ENCODE measurements at places on chromosomes 2 and 18.

DNA sequence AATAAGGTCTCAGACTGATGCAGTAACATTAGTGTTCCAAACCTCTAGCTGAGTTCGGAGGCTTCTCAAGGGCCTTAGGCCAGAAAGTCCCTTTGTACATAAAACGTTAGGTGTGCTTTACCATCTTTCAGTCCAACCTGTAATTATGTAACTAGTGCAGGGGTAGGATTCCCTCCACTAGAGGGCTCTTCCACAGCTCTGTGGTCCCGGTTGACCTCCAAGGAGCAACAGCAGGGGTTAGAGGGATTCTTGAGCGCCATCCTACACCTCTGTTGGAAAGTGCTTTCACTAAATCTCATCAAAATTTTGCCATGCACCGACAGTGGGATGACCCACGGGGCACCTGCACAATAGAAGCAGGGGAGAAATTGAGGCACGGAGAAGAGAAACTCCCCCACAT lies 155.8 kb upstream of the LRP1B start:
- DNase-seq, result peak; percentile 20

- no peak for DNase-seq
Observed at GRCh38 chr2:134502104-134502503, 216.7 kb downstream of the TMEM163 start.

DNA sequence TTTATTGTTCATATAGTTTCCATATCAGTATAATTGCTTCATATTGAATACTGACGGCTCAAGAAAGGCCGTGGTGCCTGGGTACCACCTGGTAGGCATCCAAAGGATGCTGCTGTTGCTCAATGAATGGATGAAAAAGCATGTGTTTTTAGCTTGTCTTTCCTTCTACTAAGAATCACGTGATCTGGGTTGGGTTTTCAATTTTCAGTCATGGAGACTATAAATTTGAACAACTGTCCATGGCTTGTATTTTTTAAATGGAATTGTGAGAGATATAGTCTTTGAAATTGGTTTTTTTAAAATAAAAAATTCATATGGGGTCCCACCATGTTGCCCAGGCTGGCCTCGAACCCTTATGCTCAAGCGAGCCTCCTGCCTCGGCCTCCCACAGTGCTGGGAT lies 25.3 kb downstream of the EMILIN2 start:
- DNase-seq, result no peak

GRCh38 chr2:26988058-26988860 lies 17.8 kb downstream of the MAPRE3 start:
- no peak for DNase-seq

GRCh38 chr18:46893360-46893759 lies 23.9 kb downstream of the PIAS2 start:
- no peak for DNase-seq

GRCh38 chr2:156423674-156424282 lies 12.4 kb upstream of the GPD2 start:
- no peak for DNase-seq

GRCh38 chr2:110677080-110677479 lies 783 bp downstream of the BUB1 start:
- DNase-seq, result no peak

DNA sequence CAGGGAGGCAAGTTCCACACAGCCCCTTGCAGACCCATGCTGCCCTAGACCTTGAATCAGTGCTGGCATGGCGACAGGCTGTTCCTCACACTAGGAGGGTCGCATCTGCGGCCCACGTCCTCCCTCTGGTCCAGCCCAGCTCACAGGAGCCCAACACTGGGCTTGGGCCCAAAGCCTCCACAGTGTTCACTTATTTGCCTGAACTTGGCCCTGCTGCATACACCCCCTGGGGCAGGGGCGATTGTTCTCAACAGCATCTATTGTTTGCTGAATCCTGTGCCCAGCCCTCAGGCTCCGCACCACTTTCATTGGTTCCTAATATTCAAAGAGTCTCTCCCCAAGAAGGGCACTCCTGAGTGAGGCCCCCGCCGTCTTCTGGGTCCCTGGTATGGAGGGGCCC lies 90.7 kb downstream of the ZBTB7C start:
- DNase-seq, result no peak

DNA sequence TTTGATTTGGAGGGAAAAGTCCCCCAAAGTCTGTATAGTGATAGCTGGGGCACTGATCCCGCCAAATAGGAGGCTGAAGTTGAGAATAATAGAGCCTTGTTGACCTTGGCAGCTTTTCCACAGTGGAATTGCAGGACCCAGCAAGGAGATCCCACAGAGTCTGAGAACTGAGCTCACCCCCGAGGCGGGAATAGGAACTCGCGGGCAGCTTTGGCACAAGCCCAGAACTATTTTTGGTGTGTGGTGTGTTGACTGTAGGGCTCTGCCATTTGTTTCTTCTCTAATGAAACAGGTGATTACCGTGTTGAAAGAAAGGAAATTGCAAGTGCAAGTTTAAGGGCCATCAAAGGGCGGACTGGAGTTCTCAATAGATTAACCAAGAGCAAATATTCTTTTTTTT lies 34.0 kb downstream of the SH3RF3 start:
- no peak for DNase-seq

- peak; percentile 51 for DNase-seq
Observed at GRCh38 chr2:95231723-95232122, 24.4 kb downstream of the ZNF892 start.

DNA sequence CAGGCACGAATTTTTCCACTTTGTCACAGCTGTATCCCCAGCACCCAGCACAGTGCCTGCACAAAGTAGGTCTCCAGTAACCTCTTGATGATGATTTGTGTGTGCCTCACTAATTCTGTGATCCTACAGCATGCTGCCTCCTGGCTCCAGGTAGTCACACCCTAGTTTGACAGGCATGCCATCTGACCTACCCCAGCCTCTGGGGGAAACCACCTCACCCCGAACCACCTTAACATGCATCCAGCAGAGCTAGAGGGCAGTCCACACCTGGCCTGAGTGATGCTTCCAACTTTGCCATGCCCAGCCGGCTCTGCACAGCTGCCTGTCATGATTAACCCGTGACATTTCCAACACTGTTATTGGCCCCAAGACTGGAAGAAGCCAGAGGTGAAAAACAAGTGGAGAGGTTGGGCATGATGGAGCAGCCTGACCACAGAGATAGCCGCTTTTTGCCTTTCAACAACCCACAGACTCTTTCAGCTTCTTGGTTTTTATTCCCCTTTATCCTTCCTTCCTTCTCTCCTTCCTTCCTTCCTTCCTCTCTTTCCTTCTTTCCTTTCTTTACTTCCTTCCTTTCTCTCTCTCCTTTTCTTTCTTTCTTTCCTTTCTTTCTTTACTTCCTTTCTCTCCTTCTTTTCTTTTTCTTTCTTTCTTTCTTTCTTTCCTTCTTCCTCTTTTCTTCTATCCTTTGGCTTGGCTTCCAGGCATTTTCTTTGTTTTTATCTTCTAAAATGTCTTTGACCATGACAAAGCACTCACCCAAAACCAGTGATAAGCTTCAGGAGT lies 294.4 kb upstream of the SIX2 start:
- no peak for DNase-seq

GRCh38 chr2:229342376-229342775 lies 71.3 kb upstream of the PID1 start:
- no peak for DNase-seq

- no peak for DNase-seq
Observed at GRCh38 chr2:45637440-45637839, 14.0 kb upstream of the PRKCE start.

DNA sequence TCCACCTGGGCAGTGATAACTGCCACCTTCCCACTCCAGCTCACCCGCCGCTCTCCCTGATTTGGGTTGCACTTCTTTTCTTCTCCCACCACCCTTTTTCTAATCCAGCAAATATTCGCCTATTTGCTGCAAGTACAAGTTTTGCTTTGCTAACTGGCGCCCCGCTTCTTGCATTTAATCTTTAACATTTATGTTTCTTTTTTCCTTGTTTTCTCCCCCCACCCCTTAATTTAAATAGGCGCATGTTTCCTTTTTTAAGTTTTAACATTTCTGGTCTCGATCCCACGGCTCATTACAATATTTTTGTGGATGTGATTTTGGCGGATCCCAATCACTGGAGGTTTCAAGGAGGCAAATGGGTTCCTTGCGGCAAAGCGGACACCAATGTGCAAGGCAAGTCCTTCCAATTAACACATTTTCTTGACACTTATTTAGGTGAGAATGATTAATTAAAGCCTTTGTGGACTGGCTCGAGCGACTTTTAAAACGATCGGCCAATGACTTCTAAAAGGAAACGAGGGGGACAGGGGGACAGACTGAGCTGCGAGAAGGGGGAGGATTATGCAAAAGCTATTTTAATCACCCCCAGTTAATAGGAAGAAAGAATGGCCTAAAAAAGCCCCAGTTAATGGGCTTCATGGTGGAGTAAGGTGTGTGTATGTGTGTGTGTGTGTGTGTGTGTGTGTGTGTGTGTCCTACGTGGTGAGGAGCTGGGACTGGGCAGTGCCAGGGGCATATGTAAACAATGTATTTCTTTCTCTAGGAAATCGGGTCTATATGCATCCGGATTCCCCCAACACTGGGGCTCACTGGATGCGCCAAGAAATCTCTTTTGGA lies 1.6 kb downstream of the TBR1 start:
- DNase-seq, result peak; percentile 13

DNA sequence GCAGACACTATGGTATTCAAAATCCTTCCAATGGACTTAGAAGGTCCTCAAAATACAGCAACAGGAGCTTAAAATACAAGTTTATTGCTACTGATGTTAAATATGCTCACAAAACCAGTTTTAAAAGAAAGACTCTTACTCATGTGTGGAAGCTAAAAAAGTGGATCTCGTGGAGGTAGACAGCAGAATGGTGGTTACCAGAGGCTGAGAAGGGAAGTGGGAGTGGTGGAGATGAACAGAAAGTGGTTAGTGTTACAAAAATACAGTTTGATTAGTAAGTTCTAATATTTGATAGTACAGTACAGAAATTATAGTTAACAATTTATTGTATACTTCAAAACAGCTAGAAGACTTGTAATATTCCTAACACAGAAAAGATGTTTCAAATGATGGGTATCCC lies 12.1 kb downstream of the ADAM17 start:
- DNase-seq, result no peak

DNA sequence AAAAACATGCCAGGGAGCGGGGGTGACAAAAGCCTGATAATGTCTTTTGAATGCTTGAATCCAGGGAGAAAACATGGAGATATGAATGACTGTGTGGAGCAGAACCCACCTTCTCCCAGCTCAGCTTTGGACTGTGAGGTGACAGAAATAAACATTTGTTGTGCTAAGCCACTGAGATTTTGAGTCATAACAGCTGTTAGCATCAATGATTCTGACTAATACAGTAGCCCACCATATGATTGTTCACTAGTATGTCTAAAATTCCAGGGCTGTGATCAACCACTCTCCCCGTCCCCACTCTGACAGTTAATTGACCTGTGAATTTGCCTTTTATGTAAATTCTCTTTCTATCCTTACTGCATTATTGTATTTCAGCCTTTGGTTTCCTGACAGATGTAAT lies 69.1 kb downstream of the PDK1 start:
- DNase-seq, result no peak

DNA sequence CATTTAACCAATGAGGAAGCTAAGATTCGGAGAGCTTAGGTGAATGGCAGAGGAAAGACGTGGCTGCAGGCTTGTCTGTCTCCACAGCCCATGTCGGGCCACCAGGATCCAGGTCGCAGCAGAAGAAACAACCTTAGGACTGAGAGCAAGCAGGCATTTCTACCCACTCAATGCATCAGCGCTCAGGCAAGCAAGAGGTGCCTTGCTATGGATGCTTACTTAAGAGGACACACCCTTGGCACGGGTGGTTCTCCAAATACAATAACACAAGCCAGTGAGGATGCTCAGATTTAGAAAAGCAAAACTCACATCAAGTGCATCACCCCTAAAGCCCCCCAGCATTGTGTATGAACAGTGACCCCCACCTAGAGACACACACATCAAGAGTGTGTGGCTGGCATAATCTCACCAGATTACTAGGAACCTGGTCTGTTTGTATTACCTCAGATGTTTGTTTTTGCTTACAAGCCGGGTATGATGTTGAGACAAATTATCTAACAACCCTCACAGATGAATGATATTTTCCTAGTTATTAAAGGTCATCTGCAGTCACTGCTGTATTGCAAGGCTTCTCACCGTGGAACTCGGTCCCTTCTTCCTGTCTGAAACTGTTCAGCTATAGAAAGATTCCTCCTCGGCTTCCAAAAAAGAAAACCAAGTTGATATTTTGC lies 34.2 kb upstream of the NPAS2 start:
- DNase-seq, result no peak

GRCh38 chr2:174477759-174478158 lies 9.1 kb downstream of the GPR155 start:
- DNase-seq, result no peak

DNA sequence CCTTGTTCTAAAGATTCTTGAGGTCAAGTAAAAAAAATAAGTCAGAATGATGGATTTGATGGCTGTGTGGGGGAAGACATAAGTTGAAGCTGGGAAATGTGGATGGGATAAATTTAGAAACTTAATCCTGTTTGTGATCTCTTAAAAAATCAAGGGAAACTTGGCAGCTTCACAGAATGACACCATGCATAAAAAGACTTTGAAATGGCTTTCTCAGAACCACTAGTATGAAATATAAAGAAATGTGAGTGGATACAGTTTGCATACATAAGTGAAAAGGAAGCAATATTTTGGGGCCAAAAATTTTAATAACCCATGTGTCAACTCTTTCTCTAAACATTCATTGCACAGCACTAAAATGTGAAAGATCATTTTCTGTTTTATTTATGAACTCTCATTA lies 21.7 kb downstream of the CDH19 start:
- DNase-seq, result no peak

- DNase-seq, result no peak
Observed at GRCh38 chr2:111667542-111668273, 216.3 kb downstream of the ANAPC1 start.

DNA sequence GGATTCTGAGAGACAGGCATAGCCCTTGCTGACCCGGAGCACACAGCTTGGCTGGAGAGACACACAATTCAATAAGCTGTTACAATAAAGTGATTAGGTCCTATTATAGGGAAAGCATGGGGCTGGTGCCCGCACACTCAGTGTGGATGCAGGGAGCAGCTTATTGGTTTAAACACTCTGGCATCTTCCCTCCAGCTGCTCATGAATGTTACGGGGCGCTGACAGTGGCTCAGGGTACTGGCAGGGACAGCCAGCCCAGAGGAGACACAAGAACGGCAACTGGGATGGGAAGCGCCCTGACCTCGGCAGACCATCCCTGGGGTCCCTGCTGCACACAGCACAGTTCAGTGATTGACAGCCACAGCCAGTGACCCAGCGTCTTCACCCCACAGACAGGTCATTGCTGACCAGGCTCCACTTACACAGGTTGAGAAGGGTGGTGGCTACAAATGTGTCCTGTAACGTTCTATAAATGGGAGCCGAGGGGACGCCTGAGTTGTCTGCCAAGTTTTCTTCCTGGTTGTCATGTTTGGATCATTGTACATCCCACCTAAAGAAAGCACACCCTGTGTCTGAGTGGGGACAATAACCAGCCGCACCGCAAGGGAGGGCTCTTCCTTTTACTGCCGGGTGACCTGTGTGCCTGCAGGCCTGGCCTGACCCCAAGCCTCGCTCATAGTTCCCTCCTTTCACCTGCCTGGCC lies 60.3 kb downstream of the SH3BP4 start:
- DNase-seq, result no peak

DNA sequence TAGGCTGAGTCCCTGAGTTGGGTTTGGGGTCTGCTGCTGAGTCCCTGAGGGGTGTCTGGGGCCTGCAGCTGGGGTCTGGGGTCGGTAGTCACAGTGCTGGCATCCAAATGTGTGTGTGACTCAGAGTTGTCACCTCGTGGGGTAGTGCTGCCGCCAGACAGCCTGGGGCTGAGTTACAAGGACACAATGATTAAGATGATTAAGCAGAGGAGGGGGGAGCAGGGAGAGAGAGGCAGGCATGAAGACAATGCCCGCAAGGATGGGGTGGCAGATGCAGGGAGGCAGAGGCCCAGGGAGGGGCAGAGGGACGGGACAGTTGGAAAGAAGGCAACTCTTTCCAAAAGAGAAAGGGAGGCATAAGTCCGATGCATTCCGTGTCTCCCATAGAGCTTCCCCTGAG lies 120.2 kb downstream of the CELF4 start:
- no peak for DNase-seq
